ENCODE measurements at places on chromosomes 3 and 15.
A peak's percentile ranks its signal among the peaks of the same experiment; 100 is the strongest.

DNA sequence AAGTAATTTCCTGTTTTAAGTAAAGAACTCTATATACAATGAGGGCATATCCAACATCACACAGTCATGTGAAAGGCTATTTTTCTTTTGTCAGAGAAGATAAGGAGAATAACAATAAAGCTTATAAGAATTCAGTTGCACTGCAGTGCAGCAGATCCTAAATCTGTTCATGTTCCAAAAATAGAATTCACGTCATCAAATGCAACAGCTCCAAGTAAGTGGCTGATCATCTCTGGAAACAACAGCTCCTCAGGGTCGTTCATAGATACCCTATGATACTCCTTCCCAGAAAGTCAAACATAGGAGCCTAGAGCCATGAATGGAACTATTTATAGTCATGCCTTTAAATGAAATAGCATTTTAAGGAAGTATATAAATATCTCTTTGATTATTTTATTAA is 100.2 kb downstream of the FMN1 start:
- no peak for DNase-seq

GRCh38 chr3:125156456-125156855 is 56.1 kb downstream of the SLC12A8 start:
- no peak for DNase-seq

- no peak for DNase-seq
Observed at GRCh38 chr3:117297541-117297940, 588.0 kb downstream of the TUSC7 start.

DNA sequence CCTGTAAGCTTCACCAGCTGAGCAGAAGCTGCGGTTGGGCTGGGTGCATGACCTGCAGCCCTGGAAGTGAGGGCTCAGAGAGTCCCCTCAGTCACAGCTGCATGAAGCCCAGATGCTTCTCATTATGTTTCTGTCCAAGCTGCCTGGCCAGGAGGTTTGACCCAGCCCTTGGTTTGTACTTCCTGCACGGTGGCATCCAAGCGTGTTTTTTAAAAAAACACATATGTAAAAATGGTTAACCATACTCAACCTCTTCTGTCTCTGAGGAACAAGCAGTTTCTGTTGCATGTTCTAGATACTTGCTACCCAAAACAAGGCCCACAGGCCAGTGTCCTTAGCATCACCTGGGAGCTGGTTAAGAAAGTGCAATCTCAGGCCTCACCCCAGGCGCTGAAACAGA is 76.0 kb upstream of the ATP10A start:
- no peak for DNase-seq

DNA sequence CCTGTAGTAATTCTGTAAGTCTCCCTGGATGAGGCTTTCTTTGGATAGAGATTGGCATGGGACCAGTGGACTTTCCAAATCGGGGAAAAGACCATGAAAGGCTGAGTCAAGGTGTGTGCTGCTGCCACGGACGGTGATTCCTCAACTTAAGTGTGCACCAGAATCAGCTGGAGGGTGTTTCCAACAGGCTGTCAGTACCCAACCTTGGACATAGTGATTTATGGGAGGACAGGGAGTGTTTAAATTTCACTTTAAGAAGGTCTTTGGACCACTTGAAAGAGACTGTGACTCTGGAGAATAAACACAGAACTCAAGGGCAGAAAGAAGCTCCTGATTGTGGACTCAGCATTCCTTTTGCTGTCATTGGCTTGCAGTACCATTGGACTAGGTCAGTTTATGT is 20.4 kb upstream of the CHST2 start:
- no peak for DNase-seq

- DNase-seq, result peak; percentile 12
Observed at GRCh38 chr3:197308591-197308990, 10.2 kb upstream of the DLG1 start.

- no peak for DNase-seq
Observed at GRCh38 chr15:42171122-42171521, 14.7 kb upstream of the PLA2G4F start.

GRCh38 chr3:23575697-23576096 is 230.1 kb upstream of the UBE2E1 start:
- no peak for DNase-seq

DNA sequence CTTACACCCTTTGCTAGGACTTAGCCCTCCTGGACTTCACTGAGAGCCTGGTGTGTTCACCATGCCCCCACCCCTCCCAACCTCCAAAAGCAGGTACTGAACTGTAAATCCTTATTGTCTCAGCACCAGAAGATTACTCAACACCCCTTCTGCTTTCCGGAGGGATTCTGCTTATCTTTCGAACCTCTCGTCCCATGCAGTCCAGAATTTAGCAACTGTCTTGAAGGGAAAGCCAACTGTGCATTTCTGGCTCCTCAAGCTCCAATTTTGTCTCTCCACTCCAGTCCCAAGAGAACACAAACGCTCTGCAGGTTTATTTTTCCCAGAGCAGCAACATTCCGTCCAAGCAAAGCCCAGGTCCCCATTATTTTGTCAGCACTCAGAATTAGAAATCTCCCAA is 49.6 kb downstream of the RFTN1 start:
- no peak for DNase-seq

DNA sequence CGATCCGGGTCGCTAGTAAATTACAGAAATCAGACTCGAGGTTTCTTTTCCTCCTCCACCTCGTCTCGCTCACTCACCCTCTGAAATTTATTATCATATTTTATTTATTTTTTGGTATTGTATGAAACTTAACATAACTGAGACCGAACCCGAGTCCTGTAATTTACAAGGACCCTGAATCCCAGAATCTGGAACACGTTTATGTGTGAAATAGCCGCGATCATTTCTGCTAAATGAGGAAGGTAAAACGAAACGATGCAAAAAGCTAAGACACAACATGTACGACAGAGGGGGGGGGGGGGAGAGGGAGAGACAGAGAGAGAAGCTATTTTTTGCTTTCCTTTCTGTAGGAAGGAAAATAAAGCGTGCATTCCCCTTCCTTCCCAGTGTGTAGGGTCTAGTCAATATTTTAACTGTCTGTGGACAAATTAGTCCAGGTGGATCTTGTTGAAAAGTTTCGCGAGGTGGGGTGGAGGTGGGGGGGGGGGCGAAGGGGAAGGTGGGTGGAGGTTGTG is 1.6 kb downstream of the BBX start:
- DNase-seq, result peak; percentile 29

DNA sequence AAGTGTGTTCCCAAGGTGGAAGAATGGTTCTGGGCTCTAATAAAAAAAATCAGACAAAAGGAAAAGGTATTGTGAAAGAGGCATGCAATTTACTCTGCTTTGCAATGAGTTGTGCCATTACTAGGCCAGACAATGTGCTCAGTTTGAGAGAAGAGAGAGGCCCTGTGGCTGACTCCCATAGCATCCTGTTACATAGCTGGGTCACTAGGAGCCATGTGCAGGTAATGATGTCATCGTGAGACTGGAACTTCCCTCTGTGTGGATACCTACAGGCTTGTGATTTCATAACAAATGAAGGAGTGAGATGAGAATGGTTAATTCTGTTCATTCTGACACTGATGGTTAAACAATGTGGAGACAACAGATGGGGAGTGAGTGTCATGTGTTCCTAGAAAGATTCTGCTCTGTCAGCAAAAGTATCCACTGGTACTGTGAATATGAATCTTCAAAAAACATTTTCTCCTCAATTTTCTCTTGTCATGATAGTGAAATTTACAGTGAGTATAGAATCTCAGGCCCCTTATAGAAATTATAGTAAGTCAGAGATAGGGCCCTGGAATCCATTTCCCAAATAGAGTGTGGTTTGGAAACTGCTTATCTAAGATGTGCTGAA is 648.7 kb upstream of the DPPA4 start:
- no peak for DNase-seq

DNA sequence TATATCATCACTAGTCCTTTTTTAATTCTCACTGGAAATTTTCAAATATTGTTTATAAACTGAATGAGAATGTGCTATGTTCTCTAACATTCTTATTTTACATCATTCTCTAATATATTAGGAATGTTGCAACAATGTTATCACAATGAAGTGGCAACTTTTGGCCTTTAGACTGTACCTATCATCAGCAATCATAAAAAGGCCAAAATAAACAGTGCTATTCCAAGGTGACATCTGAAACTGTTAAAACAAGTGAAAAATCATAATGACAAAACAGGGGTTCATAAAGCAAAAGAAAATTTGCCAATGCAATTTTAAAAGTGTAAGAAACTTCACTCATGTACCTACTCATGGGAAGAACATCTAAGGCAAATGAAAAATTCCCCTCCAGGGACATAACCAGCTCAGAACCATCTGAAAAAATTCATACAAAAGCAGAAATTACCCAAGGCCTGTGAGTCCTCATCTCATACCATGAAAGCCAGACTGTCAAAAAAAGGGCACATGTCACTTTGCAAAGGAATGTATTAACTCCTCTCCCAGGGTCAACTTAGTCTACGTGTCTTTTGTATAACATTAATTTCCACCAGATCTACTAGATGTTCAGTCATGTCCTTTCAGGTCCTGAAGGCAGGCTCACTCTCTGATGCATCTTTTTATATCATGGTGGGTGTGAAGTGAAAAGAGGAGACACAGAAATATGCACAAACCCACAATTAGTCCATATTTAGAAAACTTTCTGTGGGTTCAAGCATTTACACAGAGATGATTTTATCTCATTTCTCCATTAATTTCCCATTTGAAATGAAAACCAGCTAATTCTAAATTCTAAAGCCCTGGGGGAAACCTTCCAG is 211.9 kb downstream of the CBLB start:
- no peak for DNase-seq

All from SW480 (cell line).